ENCODE measurements at places on chromosomes 13 and 19.

DNA sequence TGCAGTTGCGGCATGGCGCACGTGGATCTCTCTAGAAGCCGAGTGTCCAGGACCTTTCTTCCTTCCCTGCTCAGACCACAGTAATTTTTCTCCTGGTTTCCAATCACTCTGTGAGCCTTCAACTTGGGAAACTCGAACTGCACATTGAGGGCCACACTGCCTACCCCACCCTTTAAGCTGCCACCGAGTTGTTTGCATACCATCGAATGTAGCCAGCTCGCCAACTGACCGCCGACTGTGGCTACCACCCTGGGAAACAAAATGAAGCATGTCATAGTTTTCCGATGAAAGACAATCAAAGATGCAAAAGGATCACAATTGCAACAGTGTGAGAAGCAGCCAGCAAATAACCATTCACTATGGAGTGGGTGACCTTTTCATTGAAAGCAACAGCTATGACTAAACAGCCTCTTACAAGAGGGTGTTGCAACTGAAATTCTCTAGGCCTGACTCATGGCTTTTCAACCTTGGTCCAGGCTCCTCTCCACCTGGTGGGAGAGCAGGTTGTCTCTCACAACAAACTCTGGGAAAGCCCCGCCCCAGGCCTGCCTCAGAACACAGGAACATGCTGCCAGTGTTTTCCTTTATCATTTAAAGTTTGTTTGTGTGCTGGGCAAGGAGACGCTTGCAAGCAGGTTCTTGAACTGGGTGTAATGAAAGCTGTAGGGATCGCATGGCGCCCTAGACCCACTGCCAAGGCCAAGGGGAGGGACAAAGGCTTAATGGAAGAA, 141.7 kb upstream of the SERP2 start:
- DNase-seq, result peak; percentile 80

- DNase-seq, result no peak
Observed at GRCh38 chr13:100594731-100595130, 6.1 kb upstream of the GGACT start.

DNA sequence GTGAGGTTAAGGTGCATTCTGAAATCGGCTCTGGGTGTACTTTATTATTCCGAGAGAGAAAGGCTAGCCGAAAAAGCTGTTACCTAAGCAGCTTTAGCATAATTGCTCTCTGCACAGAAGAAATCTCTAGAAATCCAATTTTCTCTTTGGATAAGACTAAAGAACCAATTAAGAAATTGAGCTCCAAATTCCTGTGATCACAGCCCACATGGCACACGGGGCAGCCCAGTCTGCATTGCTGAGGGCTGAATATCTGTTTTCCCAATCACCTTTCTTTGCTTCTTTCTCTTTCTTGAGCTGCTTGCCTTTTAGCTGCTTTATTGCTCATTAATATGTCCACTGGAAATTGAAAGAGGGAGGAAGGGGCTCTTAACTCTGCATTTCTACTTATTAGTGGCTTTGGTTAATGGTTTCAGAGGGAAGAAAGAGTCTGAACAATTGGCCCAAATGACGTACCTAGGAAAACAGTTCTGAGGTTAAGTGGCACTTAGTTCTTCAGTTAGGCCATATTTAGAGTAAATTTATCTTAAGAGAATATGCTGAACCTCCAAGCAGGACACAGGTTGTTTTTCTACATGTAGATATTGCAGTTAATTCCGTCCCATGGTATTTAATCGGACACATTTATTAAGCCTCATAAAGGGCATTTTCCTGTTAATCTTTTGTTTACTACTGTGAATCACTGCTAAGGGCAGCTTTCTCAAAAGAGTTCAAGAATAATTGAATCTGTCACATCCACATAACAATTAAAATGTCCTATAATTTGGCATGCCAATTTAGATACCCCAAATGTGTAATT, 265.7 kb downstream of the ABCC4 start:
- DNase-seq, result no peak

DNA sequence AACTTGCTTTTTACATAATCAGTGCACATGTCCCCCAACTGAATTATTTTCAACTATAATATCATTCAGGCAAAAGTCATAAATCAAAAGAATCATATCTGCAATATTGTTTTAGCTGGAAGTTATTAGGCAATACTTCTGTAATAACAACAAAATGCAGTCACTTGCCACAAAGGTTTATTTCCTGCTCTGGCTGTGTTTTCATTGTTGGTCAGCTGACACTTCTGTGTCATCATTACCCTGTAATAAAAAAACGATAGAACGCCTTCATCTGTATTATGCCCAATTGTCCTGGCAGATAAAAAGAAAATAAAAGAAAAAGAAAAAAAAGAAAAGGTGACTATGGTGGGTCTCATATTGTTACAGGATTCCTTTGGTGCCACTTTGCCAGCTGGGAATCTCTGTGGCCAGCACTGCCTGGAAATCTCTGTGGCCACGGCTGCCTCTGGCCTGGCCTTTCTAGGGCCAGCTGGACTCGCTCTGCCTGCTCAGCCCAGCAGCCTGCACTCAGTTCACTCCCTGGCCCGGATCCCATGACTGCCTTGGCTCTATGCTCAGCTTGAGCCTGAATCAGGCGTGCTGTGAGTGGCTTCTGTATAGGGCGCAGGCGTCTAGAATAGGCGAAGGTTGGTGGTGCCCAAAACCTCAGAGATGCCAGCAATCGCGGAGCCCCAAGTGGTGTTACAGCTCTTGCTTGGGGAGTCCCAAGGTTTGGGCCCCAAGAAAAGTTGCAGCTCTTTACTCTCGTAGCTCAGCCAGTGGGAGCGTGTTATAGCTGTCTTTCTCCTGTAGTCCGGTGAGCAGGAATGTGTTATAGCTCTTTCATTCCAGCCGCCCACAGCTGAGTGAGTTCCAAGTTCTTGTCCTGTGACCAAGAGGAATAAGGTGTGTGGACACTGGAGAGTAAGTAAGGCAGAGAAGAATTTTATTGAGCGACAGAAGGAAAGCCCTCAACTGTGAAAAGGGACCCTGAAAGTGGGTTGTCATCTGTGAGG, 1227.1 kb downstream of the SLITRK1 start:
- no peak for DNase-seq

DNA sequence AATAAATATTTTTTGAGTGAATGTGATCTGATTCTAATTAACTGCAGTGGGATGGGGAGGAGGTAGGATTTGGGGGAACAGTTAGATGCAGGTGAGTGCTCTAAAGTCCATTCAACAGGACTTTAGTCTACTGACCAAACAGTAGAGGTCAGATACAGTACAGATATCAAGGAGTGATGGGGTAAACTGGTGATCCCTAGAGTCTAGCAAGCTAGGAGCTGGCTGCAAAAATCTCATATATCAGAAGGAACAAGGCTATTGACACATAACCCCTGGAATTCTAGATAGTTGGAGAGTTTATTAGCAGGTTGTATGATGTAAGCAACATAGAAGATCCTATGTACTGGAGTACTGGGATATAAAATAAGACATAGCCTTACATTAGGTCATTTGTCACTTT, 131.6 kb downstream of the HS6ST3 start:
- no peak for DNase-seq

DNA sequence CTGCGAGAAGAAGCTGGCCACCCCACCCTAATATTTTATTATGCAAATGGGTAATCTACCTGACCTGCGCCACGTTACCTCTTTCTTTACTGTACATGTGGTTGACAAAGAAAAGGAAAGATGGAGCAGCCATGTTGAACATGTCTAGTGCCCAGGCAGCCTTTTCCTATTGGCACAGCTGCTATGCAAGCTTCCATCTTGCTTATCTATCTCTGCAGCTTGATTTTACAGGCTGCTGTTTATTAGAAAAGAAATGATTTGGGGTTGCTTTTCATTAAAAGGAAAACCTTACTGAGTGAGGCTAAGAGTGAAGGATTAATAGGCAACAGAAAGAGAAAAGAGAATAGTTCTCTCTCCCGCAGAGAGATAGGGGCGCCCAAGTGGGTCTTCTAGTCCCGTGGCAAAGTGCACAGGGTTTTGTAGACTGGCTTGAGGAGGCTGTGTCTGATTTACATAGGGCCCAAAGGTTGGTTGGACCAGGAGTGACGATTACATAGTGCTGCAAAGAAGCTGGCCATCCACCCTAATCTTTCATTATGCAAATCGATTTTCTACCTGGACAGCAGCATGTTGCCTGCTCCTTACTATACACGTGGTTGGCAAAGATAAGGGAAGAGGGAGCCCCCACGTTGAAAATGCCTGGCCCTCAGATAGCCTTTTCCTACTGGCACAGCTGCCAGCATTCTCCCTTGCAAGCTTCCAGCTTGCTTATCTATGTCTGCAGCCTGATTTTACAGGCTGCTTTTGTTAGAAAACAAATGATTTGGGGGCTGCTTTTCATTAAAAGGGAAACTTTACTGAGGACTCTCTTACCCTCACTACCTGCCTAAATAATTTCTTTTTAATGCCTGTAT, 28.3 kb downstream of the OR10H4 start:
- DNase-seq, result no peak

Measured in inflammatory macrophage treated with lipopolysaccharide for 4 hours (primary cell).